ENCODE measurements at places on chromosomes 1 and 21.

GRCh38 chr1:25900219-25900618 is 6.0 kb downstream of the STMN1 start:
- DNase-seq: no peak

- DNase-seq: no peak
Observed at GRCh38 chr1:76106719-76107235, 32.2 kb downstream of the ST6GALNAC3 start.

DNA sequence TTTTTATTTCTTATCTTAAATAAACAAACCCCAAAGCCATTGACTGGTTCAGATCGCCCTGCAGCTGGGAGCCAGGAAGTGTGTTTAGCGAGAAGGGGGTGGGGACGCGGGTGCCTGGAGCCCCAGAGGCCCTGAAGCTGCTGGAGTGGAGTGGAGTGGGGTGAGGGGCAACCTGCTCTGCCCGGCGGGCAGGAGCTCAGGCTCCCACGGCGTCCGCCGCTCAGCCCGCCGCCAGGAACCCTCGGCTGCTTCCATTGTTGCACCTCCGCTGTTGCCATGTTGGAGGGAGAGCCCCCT is 673 bp downstream of the PIK3C2B start:
- DNase-seq: no peak

- DNase-seq: no peak
Observed at GRCh38 chr1:210568631-210569030, 239.9 kb downstream of the HHAT start.

DNA sequence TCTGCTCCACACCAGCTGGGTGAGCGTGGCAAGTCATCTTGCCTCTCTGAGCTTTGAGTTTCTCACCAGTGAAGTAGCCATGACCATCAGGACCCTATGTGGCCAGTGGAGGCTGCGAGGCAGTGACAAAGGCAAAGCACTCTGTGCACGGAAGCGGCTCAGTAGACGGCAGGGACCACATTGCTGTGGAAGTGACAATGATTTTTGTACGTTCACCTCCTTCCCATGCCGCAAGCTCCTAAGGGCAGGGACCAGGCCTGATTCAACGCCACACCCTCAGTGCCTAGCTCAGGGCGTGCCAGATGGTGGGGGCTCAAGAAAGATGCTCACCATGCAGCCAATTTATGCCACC is 210.5 kb downstream of the MATN1 start:
- DNase-seq: no peak

DNA sequence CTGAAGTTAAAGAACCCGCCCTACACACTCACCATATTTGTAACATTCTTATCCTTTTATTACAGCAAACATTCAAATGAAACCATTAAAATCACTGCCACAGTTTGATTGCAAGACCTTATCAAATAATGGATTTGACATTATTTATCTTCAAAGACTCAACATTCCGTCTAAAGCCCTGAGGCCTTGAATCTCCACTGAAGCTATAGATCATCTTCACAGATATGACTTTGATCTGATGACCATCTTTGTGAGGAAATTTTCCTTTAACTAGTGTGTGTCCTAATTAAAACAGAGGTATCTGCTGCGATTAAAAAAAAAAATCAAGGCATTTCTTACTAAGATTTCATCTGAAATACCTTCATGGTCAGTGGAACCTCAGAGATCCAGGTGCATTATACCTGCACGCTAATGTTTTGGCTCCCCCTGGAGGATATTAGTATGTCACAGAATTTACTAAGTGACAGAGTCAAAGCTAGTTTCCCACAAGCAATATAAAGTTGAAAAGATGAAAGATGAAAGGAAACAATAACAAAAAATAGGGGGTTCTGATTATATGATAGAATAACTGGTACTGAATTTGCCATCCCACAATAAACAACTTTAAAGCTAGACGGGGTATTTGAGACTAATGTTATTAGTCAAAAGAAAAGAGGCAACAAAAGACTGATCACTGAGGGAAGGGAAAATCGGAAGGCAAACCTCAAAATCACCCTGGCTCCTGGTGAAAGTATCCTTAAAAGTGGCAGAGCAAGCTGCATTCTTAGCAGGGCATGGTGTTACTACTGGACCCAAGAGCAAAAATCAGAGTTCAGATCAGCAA is 923.4 kb downstream of the NCAM2 start:
- DNase-seq: no peak

GRCh38 chr1:64505232-64505943 is 35.5 kb downstream of the CACHD1 start:
- peak; percentile 19 for DNase-seq

DNA sequence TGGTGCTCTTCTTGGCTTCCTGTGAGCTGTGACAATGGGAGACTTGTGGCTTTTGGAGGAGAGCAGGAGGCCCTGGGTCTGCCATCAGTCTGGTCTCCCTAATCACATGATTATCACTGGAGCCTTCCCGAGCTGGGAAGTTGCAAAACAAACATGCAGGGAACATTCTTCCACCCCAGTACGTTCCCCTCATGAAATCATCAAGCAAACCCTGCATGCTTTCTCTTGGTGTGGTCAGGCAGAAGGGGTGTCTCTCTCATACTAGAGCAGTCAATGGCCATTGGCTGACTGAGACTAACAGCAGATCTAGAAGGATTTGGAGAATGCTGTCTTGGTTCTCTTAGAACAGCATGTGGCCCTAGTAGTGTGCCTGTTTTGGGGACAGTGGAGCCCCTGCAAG is 111.2 kb downstream of the LIPI start:
- no peak for DNase-seq

DNA sequence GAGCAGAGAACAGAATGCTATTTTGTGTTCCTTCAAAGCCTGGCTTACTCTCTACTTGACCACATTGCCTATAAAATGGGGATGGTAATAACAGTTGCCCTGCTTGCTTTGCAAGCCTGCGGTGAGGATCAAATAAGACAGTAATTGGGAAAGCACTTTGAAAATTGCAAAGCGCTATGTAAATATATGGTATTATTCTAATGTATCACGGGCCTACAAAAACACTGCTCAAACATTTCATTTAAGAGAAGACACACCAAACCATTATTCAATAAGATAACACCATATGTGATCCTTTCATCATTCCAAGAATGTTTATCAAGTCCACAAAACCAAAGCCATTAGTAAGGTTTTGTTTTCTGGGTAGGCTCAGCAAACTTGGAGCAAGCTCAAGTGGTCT is 208.4 kb downstream of the ROR1 start:
- no peak for DNase-seq

DNA sequence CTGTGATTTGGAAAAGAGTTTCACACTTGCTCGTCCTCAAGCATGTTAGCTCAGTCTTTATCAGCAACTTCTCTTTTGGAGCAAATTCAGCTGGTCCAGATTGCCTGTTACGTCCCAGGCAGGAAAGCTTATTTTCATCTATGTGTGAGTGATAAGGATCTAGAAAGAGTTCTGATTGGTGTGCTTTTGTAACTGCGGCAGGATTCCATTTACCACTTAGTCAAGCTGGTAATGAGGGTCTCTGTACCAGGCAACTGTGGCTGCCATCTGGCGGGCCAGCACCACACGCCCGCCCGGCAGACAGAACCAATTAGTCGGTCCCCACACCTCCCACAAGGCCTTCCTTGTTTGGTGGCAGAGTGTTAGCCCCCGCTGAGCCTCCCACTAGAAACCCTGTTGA is 21.0 kb downstream of the C1orf87 start:
- DNase-seq: no peak

GRCh38 chr1:101050869-101051268 is 25.3 kb upstream of the DPH5 start:
- DNase-seq: no peak

DNA sequence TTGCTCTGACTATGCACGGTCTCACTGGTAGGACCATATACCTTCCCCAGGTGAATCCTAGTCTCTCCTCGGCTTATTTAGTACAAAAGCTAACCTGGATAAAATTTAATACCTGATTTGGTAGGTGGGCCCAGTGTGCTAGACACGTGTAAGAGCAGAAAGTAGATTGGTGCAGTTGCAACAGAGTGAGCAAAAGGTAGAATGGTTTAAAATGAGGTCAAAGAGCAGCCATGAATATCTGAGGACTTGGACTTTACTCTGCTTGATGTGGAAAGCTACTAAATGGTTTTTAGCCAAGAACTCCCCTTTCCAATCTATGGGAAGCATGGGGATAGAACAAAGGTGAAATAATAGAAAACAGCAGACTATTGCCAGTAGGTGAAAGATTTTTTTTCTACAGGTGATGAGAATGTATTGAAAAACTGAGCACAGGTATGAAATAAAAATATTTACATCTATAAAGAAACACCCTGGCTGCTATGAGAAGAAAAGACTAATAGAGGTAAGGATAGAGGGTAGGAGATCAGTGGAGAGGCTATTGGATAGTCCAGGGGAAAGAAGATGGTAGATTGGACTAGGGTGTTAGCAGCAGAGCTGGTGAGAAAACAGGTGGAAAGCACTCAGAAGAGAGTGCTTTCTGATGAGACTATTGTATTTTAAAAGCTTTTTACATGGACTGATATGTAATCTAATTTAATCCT is 61.3 kb upstream of the BCL9 start:
- DNase-seq: no peak

GRCh38 chr1:58780836-58781452 is 2.9 kb downstream of the JUN start:
- DNase-seq: peak; percentile 7

- DNase-seq: no peak
Observed at GRCh38 chr1:176541663-176542062, 78.7 kb downstream of the PAPPA2 start.

DNA sequence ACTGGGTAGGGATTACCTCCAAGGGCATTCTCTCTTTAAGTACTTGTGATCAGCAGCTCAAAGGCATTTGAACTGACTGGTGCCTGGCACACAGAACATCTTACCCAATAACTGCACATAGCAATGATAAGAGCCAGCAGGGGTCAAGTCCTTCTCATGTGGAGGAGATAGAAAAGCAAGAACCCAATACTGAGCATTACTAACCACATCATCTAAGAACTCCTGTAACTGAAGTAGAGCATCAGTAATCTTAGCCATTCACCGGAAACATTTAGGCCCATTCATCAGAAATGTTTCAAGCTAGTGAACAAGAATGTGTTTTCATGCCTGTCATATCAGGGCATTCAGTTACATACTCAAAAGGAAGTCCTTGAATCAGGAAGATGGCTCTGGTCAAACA is 33.6 kb upstream of the THEM4 start:
- DNase-seq: no peak

- DNase-seq: no peak
Observed at GRCh38 chr1:77494026-77494425, 188.4 kb downstream of the ZZZ3 start.

DNA sequence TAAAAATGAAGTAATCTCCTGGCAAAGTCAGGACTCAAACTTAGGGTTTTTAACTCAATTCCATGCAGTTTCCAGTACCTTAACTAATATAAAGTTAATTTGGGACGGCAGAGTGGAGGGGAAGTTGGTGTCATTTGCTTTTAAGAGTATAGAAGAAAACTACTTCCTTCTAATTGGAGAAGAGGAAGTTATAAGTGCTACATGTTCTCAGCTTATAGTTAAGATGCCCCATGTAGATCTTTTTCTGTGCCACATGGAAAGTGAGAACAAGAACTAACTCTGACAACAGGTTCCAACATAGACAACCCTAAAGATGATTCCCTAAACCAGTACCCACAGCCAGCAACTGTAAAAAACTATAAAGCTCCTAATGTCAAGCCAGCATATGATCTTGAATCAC is 11.5 kb downstream of the RRAGC start:
- DNase-seq: no peak

GRCh38 chr1:21383785-21384401 is 56.0 kb upstream of the NBPF3 start:
- DNase-seq: no peak

DNA sequence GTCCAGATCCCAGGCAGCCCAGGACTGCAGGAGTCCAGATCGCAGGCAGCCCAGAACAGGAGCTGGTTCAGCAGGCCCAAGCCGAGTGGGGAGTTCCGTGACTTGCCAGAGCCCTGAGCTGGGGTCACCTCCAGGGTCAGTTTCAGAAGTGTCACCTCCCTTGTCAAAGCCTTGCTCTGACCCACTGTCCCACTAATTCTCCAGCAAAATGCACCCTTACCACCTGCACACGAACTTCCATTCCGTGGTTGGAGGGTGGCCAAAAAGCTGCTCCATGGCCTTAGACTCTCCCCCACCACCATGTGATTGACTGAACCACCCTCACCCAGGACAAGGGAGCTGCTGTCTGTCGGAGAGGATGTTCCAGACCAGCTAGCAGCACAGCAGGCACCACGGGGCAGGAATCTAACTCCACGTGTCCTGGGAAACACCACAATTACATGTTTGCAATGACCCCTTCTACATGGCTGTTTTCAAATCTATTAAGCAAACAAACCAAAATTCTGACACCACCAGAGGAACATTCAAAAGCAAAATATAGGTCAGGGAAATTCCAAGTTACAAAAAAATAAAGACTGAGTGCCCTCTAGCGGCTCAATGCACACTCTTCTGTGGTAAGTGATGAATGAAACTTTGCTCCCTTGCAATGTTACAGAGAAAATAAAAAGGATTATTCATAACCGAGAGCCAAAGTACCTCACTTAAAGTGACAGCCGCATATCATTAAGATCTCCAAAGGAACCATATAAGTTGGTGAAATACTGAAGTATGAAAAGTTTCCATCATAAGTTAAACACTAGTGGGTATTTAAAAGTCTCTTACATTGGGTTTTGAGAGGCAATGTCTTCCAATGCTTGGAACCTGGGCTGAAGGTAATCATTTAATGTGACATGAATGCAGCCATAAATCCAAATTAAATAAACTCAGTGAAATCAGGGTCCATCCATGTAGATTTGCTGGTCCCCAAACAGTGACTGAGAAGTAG is 76.3 kb downstream of the NPHP4 start:
- DNase-seq: no peak

DNA sequence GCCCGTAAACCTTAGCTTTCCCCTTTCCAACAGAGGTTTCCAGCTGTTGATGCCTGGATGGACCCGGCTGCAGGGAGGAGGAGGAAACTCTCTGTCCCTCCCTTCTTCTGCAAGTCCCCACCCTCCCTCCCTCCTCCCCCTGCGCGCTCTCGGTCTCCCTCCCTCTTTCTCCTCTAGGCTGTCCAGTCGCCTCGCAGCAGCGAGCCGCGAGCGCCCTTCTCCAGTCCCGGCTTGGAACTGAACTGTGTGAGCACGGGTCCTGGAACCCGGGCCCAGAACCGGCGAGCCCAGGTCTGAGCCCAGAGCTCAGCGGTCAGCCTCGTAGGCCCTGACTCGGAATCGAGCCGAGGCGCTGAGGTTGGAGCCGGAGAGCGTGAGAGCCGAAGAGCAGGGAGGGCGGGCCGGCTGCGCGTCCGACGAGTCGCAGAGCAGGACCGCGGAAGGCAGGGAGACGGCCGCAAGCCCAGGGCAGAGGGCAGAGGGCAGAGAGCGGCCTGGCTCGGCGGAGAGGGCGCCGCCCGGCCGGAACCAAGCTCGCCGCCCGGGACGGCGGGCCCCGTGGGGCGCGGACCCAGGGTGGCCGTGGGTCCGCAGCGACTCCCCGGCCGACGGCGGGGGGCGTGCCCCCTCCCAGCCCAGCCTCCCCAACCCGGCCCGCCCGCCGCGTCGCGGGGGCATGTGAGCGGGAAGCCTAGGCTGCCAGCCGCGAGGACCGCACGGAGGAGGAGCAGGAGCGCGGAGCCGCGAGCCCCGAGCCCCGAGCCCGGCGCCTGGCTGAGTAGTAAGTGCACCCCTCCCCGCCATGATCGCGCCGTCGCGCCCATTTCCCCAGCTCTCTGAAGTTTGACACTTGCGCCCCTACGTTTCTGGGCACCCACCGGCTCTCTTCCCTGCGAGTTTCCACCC is at the start of gene SOX13:
Gene SOX13, plus strand, starts transcription at position 185 of the 906 bp plus-strand sequence. CDS start 39,801 bp downstream, outside the sequence.
- DNase-seq: no peak

All from stimulated activated CD4-positive, alpha-beta T cell treated with anti-CD3 and anti-CD28 coated beads, Interleukin-1b, Interleukin-23, amount 100 ng/mL, for 1 hour (primary cell).